HT1080 (cell line): ENCODE measurements at places on chromosomes 12 and 14. TPM values are rescaled to one million over a fixed set of nuclear protein-coding genes. Genes with fewer than 3 reads are reported as not detected.

DNA sequence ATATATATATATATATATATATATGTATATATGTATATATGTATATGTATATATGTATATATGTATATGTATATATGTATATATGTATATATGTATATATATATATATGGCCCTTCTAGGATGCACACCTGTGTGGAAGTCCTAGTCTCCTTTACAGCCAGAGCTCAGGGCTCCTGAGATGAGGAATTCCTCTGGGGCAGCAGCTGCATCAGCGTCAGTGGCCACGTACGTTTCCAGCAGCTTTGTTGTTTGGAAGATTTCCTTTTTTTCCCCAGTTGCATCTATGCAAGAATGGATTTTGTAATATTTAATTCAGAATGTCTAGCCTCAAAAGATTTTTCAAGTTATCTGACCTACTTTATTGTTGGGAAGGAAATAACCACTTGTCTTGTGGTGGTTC is 68.6 kb downstream of the TNFAIP2 start:
- no peak for DNase-seq

GRCh38 chr12:31783996-31784645 is 55.3 kb upstream of the AMN1 start:
- no peak for DNase-seq

Gene RXYLT1
- total RNA-seq, result 38.1 and 42.9 TPM in 2 replicates

Gene ERBB3
- 1.2 and 1.4 TPM in 2 replicates for total RNA-seq

GRCh38 chr12:12443431-12443878 is 86.6 kb downstream of the BORCS5 start:
- no peak for DNase-seq

Gene TAS2R30
- 0.23 and 0.27 TPM in 2 replicates for total RNA-seq

DNA sequence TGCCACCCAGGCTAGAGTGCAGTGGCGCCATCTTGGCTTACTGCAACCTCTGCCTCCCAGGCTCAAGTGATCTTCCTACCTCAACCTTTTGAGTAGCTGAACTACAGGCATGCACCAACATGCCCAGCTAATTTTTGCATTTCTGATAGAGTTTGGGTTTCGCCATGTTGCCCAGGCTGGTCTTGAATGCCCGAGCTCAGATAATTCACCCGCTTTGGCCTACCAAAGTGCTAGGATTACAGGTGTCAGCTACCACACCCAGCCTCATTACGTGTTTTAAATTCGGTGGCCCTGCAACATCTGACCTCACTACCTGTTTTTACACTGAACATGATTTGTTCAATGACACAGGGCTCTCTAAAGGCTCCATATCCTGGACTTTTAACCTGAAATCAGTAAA is 22.9 kb upstream of the RDH16 start:
- DNase-seq, result no peak

DNA sequence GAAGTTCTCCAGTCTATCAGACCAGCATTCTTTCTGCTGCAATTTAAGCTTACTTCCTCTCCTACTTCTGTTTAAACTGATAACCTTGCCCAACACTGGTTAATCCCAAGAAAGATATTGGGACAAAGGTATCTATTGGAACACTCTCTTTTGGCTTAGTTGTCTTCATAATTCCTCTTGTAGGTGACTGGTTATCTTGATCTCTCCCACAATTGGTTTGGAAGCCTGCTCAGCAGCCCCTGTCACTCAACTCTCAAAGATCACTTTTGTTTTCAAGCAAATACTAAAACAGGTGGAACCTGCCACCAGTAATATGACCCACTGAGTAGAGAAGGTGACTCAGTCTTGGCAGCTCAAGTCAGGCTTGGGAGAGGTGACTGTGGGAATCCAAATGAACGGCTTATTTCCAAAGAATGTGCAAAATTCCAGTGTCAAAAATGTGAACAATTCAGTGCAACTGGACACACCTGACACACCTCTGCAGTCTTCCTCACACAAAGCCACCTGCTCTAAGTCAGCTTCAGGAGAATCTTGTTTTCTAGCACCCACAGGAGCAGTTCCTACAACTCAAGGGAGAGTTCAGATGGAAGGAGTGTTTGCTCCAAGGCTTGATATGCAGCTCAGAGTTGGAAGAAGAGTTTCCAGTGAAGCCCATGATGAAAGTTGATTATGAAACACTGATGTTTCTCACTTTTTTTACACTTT is 83.2 kb upstream of the SLC38A2 start:
- peak; percentile 52 for DNase-seq

GRCh38 chr12:117587631-117588287 is 226.3 kb upstream of the NOS1 start:
- DNase-seq, result peak; percentile 38

Gene TMEM63C
- total RNA-seq, result not detected in 2 replicates

GRCh38 chr12:124057691-124058090 is 84.7 kb downstream of the ZNF664 start:
- DNase-seq, result no peak

Gene SDR39U1
- 11.7 and 21.9 TPM in 2 replicates for total RNA-seq

DNA sequence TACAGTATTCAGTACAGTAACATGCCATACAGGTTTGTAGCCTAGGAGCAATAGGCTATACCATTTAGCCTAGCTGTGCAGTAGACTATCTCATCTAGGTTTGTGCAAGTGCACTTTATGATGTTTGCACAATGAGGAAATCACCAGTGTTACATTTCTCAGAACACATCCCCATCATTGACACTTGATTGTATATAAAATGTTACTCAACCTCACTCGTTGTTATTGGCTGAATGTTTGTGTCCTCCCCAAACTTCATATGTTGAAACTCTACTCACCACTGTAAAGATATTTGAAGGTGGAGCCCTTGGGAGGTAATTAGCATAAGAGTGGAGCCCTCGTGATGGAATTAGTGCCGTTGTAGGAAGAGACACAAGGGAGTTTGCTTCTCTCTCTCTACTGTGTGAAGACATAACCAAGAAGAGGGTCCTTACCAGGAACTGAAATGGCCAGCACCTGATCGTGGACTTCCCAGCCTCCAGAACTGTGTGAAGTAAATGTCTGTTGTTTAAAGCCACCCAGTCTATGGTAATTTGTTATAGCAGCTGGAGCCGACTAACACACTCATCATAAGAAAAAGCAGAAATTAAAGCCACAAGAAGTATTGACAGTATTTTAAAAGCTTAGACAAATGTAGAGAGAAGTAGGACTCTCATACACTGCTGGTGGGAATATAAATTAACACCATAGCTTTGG is 3.2 kb upstream of the MED13L start:
- no peak for DNase-seq
